ENCODE measurements at places on chromosomes 11 and 22. TPM values are rescaled to one million over a fixed set of nuclear protein-coding genes. Genes with fewer than 3 reads are reported as not detected.

- peaks cover 40% of the 10 kb centered on the region for H3K4me1 ChIP-seq
- H3K4me3 ChIP-seq = no peak overlapping the region
- no peak overlapping the region for H3K27ac ChIP-seq
- no peaks in the 10 kb centered on the region for H3K27me3 ChIP-seq
Observed at GRCh38 chr11:118885319-118885718, 1.6 kb downstream of the CXCR5 start.

DNA sequence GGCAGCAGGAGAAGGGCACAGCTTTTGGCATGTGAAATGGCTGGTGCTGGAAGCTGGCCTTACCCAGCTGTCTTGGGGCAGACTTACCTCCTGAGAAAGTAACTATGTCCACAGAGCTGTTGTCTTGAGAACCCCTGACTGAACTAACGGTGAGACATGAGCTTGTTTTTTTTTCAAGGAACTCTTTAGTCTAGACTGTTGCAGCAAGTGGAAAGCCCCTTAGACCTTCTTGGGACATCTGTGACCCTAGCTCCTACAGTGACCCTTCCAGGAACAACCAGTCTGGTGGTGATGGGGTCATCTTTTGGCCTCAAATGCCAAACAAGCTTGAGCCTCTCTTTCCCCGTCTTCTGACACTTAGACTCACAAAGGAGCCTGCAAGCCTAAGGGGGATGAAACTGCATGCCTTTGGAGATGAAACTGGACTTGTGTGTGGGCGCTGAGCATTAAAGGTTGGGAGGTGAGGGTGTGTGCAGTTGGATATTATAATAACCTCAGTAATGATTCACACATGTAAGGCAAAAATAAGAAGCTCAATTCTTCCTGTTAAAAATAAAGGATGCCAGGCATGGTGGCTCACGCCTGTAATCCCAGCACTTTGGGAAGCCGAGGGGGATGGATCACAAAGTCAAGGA, 35.4 kb downstream of the SDHD start:
- no peak for DNase-seq
- H3K27me3 ChIP-seq = no peaks in the 10 kb centered on the region
- H3K4me3 ChIP-seq = no peak overlapping the region
- peaks cover 14% of the 10 kb centered on the region for H3K4me1 ChIP-seq

DNA sequence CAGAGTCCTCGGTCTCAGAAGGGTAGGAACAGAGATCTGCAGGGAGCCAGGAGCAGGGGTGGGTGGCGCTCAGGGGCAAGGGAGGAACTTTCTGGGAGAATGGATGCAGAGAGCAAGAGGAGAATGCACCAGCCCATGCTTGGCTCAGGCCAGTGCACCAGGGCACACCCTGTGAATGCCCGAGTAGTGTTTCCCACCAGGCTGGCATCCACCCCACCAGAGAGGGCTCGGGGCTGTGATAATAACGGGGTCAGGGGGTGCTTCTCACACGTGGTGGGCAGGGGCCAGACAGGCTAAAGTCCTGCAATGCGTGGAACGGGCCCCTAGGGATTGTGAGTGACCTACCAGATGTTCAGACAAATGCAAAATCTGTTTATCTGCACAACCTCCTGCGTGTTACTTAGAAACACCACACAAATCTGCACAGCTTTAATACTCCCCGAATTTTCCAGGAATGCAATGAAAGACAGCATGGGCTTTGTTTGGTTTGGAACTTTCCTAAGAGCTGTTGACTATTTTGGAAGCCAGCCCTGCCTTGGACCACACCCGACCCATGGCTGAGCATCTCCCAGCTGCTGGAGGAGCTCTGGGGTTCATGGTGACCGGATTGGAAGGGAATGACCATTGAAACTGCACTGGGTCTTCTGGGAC, 368.3 kb downstream of the SHANK2 start:
- H3K4me3 ChIP-seq = no peak overlapping the region
- no peaks in the 10 kb centered on the region for H3K36me3 ChIP-seq
- peaks cover 5% of the 10 kb centered on the region for H3K4me1 ChIP-seq
- DNase-seq = no peak
- H3K27ac ChIP-seq = no peak overlapping the region

- H3K27me3 ChIP-seq = no peaks in the 10 kb centered on the region
- H3K4me3 ChIP-seq = peak overlapping the region; percentile 72
- peak; percentile 78 for DNase-seq
- H3K36me3 ChIP-seq = peaks cover 14% of the 10 kb centered on the region
- peaks cover 57% of the 10 kb centered on the region for H3K4me1 ChIP-seq
Observed at GRCh38 chr22:19109198-19110063, 12.8 kb downstream of the DGCR2 start.

The UNC93B1 gene
- 27.8 TPM for total RNA-seq

GRCh38 chr11:107078375-107078774, 60.1 kb upstream of the GUCY1A2 start:
- no peak overlapping the region for H3K27ac ChIP-seq
- no peak for DNase-seq
- no peak overlapping the region for H3K4me3 ChIP-seq

DNA sequence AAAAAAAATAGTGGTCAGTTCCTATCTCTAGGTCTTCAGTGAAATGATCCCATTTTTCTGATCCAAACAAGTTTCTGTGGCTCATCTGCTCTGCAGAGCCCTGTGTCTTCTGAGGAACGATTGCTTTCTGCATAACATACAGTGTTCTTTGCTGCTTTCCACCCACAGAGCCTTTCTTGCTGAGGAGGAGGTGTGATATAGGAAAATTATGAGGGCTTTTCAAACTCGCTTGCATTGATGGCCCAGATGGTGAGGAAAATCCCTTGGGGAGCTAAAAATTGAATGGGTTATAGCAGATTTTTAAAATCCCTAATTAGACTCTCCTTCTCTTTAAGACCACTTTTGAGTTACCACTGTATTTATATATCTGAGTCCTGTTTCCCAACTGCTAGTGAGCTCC, 31.3 kb downstream of the JAM3 start:
- H3K27ac ChIP-seq = no peak overlapping the region
- DNase-seq = no peak
- H3K27me3 ChIP-seq = peaks cover 6% of the 10 kb centered on the region
- H3K36me3 ChIP-seq = no peaks in the 10 kb centered on the region

DNA sequence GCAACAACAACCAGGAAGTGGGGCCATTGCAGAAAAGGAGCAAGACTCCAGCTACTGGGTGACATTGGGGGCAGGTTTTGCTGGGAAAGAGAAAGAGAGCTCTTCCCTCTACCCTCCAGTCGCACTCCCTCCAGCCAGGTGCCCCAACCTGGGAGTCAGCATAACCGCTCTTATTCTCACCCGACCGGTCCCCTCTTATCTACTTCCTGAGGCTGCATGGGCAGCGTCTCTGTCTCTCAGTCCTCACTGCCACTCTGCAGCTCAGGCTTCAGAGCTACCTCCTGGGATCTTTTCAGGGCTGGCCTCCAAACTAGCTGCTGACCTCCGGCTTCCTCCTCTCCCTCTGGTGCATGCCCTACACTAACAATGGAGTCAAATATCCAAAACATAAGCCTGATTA, 5.1 kb downstream of the ZNF70 start:
- no peaks in the 10 kb centered on the region for H3K27me3 ChIP-seq
- H3K4me3 ChIP-seq = no peak overlapping the region
- H3K27ac ChIP-seq = no peak overlapping the region
- H3K4me1 ChIP-seq = peaks cover 15% of the 10 kb centered on the region
- H3K36me3 ChIP-seq = peaks cover 20% of the 10 kb centered on the region

DNA sequence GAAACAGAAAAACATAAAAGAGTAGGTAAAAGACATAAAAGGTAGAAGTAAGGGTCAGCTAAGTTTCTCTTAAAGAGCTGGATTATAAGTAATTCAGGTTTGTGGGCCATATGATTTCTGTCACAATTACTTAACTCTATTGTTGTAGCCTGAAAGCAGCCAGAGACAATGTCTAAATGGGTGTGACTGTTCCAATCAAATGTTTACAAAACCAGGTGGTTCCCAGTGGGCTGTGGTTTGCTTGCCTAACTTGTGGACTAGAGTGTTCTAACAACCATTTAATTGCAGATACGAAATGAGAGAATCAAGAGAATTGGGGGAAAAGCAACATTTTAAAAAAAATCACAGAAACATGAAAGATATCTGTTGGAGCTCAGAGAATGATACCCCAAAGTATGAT, 22.6 kb downstream of the OR6M1 start:
- DNase-seq = no peak
- H3K27me3 ChIP-seq = peaks cover 5% of the 10 kb centered on the region
- no peaks in the 10 kb centered on the region for H3K4me1 ChIP-seq

Data from activated CD8-positive, alpha-beta T cell treated with anti-CD3 and anti-CD28 coated beads, Interleukin-2, amount 10 ng/mL, durations not matched to agents 7 days and 5 days (primary cell).